ENCODE measurements at places on chromosomes 1 and 21.

- DNase-seq: no peak
Measured at GRCh38 chr1:21663951-21664805, 5.0 kb downstream of the RAP1GAP start.

DNA sequence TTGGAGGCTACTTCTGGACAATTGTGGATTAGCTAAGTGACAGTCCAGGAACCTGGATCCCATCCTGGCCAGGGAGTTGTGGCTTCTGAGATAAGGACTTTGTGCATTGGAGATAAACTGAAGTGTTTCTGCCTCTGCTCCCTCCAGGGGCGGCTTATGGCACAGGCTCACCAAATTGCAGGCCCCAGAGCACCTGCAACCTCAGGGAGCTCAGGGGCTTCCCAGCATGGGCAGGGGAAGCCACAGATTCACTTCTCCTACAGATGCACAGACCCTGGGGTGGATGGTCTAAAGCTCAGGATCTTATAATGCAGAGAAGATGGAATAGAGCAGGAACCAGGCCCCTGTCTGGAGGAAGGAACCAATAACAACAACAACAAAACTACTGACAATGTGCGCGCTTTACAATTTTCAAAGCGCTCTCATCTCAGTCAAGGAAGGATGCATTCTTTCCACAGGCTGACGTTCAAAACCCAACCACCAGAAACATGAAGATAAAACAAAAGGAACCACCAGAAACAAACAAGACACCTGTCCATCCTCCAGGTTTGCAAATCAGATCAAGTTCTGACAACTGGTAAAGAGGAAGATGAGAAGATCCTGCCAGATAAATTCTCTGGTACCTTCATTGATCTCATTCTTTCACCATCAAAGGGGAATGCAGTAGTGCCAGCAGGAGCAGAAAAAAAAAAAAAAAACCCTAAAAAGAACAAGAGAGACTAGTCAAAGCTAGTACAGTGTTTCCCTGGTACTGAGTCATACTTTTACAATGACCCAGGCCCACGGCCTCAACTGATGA, 121.0 kb upstream of the IRF2BP2 start:
- DNase-seq: no peak

- DNase-seq: no peak
Measured at GRCh38 chr1:236494586-236495466, 29.0 kb upstream of the LGALS8 start.

GRCh38 chr1:114002492-114003239, 23.4 kb downstream of the OLFML3 start:
- DNase-seq: no peak

GRCh38 chr1:9559673-9560072, 20.4 kb downstream of the SLC25A33 start:
- DNase-seq: no peak

GRCh38 chr1:241309651-241310050, 47.4 kb downstream of the RGS7 start:
- DNase-seq: no peak

DNA sequence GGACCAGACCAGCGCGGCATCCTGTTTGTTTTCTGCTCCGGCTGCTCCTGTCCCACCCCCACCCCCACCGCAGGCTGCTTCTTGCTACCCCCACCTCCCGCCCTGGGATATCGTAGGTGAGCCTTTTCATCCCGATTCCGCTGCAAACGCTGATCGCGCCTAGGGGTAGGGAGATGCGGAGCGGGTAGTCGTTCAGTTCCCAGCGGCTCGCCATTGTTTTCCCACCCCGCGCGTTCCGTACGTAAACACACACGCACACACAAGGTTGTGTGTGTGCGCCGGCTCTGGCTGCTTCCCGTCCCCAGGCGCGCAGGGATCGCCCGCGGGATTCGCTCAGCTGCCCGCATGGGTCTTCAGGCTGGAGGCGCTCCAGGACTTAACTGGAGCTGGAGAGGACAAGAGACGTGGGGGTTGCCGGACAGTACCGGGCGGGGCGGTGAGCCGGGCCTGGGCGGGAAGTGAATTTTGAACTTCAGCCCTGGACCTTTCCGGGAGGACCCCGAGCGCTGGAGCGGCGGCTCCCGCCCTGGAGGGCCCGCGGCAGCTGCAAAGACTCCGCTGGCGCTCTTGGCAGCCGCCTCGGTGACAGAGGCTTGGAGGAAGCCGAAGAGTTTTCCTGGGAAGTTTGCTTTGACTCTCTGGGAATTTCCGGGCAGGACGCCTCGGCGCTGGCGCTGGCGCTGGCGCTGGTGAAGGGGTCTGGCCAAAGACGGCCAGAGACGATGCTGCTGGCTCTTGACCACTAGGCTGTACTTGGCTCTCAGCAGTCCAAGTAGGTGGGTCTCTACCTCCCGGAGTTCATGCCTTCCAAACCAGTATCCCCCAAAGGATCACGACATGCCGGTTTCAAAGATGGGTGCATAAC, 1.6 kb downstream of the SOX13 start:
- no peak for DNase-seq

DNA sequence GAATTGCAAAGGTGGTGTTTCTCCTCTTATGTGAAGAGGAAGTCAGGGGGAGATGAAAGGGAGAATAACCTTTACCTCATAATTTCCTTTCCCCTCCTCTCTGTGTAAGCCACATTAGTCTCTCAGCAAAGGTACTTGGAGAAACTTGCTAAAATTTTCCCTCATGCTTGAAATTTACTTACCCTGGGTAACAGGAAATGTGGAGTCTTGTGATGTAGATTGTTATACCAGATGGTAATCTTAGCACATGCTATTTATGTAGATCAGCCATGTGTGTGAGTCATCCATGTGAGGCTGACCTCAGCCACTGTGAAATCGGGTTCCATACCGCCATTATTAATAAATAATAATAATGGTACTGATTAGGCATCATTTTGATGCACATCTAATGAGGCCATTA, 128.4 kb downstream of the TGFB2 start:
- no peak for DNase-seq

DNA sequence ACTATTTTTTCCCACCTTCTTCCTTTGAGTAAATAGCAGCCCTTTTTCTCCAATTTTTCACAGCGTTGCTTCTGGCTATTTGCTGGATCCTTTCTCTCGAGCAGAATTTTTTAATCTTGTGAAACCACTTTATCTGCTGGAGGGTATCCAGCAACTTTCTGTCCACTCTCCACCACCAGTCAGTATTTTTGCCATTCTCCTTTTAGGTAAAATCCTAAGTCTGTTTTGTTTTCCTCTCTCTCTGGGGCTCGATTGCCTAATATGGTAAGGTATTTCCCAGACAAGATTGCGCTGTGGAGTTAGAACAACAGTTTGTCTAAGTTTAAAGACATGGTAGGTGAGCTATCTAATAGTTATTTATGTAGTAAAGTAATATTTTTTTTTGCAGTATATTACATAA, 156.9 kb downstream of the PPP1R12B start:
- no peak for DNase-seq

GRCh38 chr1:909861-910310, 13.8 kb upstream of the SAMD11 start:
- no peak for DNase-seq

DNA sequence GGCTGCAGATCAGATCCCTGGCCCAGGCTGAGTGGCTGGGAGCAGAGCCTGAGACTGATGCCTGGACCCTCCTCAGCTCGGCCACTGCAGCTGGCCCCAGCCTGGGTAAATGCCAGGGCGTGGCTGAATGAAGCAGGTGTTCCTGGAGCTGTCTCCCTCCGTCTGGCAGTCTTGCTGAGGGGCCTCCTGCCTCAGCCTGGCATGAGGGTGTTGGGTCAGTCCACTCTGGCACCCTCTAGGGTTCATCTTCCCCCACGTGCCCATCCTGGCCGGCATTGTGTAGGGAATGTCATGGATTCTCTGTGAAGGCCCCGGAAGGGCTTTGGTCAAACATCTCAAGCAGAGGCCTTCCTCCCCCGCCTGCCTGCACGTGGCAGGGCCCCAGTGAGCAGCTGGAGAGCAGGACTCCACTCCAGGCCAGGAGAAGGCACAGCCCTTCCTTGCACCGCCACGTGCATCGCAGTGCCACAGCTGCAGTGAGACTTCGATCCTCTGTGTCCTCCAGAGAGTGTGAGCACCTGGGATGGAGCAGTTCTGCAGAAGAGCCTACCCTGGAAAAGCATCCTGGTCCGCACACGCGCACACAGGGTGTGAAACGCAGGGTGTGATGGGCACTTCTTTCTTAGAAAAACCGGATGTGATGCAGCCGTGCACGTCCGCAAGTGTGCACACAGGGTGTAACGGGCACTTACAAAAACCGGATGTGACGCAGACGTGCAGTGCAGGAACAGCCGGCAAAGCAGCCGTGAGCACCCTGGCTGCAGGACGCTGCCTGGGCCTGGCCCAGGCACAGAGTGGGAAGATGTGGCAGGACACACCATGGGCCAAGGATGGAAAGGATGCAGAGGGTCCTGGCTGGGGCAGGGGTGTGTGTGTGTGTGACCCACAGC, 4.6 kb upstream of the KRTAP10-4 start:
- no peak for DNase-seq

GRCh38 chr1:72186733-72187307, 95.5 kb downstream of the NEGR1 start:
- DNase-seq: no peak

DNA sequence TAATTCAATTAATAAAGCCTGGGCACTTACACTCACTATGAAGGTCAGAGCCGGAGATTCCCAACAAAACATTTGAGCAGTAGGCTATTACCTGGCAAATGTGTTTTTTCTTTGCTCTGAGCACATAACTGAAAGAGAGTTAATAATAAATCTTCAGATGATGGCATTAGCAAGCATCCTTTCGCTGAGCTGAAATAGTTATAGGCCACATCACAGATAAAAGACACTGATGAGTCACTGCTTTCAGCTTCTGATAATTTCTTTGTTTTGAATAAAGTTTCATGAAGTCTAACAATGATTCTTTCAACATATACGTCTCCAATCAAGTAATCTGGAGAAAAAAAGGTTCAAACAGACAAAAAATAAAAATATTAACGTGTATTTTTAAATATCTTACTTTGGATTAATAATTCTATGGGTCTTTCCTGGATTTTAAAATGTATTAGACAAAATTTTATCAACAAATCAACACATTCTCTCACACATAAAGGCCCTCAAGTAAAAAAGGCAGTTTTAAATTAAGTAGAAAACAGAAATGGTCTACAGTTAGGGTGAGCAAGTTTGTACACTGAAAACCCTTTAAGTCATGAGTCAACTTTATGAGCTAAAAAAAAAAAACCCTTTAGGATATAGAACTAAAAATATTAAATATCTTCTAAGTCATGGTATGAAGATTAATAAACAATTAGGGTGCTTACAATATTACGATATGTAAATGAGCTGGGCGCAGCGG, 33.1 kb downstream of the LTN1 start:
- DNase-seq: no peak

- DNase-seq: peak; percentile 63
Measured at GRCh38 chr1:9629445-9630201, 21.9 kb upstream of the PIK3CD start.

DNA sequence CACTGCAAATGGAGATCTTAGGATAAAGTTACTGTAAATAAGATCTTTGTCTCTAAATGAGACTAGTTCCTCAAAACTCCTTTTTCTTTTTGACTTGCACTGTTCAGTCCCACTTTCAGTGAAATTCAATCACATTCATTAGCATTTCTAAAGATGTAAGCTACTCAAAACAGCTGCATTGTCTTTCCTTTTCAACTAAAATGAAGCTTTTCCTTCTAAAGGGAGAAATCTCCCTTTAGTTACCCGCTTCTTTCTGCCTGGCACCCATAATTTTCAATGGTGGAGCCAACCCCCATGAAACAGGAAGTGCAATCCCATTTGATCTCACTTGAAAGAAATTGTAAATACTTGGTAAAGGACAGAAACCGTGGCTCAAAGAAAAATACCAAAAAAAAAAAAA, 387.4 kb upstream of the PKN2 start:
- DNase-seq: no peak

DNA sequence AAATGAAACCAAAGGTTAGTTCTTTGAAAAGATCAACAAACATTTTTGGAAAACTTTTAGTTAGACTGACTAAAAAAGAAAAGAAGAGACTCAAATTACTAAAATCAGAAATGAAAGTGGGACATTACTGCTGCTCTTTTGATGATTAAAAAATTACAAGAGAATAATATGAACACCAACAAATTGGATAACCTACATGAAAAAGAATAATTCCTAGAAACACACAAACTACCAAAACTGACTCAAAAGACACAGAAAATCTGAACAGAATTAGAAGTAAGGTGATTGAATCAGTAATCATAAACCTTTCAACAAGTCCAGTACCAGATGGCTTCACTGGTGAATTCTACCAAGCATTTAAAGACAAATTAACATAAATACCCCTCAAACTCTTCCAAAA, 5.6 kb downstream of the KIFAP3 start:
- no peak for DNase-seq

- DNase-seq: no peak
Measured at GRCh38 chr21:41048623-41049022, 119.3 kb upstream of the BACE2 start.

DNA sequence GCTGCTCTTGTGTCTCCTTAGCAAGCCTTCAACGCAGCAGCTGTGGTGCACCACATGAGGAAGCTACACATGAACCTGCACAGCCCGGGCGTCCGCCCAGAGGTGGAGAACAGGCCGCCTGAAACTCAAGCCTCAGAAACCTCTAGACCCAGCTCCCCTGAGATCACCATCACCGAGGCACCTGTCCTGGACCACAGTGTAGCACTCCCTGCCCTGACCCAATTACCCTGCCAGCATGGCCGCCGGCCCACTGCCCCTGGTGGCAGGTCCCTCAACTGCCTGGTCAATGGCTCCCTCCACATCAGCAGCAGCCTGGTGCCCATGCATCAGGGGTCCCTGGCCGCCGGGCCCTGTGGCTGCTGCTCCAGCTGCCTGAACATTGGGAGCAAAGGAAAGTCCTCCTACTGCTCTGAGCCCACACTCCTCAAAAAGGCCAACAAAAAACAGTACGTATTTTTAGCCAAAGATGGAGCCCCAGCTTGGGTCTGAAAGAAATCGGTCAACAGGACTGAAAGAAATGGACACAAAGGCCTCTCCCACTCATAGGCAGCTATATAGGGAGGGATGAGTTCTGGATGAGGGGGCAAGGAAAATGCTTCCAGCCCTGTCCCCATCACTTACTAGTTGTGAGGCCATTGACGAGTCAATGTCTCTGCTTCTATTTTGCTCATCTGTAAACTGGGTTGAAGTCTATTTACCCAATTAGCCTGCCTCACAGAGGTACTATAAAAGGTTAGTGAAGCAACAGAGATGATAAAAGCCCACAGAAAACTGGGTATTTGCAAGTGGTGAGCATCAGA, 28.5 kb downstream of the CAMK1G start:
- no peak for DNase-seq
